LHCN-M2 (cell line): ENCODE measurements at places on chromosomes 13 and 19.

DNA sequence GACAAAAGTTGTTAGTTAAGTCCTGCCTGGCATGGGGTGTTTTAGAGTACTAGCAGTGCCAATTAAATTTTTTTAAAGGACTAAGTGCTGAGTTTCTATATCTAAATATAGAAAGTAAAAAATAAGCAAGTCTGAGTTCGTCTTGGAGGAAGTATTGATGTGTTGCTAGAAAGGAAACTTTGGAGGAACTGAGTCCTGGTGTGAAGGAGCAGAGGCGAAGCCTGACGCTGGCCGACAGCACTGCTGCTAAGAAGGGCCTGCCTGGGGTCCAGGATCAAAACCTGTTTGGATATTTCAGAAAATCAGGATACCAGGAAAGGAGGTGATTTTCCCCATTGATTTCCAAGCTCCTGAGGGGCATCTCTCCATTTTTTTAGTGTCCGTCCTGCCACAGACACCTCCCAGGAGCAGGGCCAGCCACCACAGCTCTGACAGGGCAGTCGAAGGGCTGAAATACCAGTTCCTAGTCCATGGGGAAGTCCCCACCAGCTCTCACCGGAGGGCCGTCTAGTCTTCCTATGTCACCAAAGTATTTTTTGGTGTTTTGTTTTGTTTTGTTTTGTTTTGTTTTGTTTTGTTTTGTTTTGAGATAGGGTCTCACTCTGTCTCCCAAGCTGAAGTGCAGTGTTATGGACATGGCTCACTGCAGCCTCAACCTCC, 38.2 kb upstream of the NPAS1 start:
- no peak for DNase-seq

DNA sequence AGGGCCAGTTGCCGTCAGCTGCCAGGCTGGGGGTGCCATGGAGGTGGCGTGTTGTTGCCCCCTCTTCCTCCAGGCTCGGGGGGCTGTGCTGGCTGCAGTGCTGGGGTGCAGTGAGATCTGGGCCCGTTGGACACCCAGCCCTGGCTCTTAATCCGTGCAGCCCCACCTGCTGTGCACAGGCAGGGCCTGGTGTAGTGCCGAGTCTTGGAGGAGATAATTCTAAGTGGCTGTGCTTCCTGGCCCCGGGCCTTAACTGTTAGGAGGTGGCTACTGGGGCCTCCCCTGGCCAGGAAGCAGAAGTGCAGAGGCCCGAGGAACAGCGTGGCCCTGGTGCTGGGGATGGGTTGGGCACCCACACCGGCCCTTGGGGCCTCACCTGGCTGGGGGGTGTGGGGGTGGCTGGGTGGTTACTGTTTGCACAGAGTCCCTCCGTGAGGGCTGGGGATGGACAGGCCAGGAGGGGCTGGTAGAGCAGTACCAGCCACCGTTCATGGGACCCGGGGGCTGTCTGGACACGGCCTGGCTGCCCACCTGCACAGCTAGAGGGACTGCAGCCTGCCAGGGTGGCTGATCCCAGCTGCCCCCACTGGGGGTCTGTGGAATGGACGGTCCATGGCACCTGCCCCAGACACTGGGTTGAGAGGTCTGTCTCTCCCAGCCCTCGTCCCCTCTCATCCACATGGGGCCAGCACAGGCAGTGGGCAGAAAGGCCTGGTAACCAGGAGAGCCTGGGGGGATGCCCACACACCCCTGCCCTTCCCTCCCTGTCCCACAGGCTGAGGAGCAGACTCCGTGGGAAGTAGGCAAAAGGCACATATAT, 3.3 kb downstream of the GPX4 start:
- DNase-seq: no peak

GRCh38 chr13:32407854-32408253, 20.1 kb downstream of the N4BP2L1 start:
- DNase-seq: no peak

GRCh38 chr13:47256618-47257017, 359.8 kb upstream of the HTR2A start:
- DNase-seq: peak; percentile 84

DNA sequence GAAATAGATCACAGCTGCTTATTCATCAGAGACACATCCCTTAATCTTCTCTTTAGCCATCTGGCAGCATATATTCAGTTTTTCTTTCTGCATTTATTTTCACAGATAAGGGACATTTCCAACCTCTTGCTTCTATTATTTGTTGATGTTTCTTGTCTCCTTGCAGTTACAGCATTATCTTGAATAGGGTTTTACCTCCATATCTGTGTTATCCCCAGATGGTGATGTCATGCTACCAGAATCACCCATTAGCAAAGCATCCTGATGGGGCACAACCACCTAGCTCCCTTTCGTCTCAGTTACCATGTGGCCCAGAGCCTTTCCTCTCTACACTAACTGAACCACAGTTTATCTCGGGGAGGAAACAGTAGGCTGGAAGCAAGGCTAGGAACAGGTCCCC, 483.9 kb downstream of the FOXO1 start:
- no peak for DNase-seq

- DNase-seq: no peak
These were observed 32.4 kb upstream of the OXGR1 start for GRCh38 chr13:97026531-97027161.

- no peak for DNase-seq
These were observed 67.1 kb upstream of the TSC22D1 start for GRCh38 chr13:44643256-44643655.

GRCh38 chr19:48203222-48203793, 32.8 kb downstream of the ZSWIM9 start:
- peak; percentile 18 for DNase-seq

- no peak for DNase-seq
These were observed 98.8 kb downstream of the KDM4B start for GRCh38 chr19:5067678-5068077.

DNA sequence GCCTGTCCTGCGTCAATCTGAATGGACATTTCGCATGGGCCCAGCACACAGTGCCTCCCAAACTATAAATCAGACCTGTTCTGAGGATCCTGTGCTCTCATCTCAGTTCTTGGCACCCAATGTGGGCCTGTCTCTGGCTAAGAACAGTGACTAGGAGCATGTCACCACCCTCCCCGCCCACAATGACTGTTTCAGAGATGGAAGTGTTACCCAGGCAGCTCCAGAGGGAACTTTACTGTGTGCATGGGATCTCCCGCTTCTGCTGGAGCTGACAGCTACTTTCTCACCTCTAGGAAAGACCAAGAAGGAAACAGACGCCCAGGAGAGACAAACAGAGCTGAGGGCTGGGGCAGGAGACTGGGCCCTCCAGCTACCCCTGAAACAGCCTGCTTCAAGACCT, 45.0 kb downstream of the KCTD15 start:
- no peak for DNase-seq

- DNase-seq: no peak
These were observed 31.1 kb downstream of the RDH8 start for GRCh38 chr19:10044390-10044789.

- DNase-seq: peak; percentile 29
These were observed 10.1 kb upstream of the SLC25A42 start for GRCh38 chr19:19053508-19054314.

GRCh38 chr13:101998129-101998528, 403.7 kb downstream of the FGF14 start:
- DNase-seq: no peak

DNA sequence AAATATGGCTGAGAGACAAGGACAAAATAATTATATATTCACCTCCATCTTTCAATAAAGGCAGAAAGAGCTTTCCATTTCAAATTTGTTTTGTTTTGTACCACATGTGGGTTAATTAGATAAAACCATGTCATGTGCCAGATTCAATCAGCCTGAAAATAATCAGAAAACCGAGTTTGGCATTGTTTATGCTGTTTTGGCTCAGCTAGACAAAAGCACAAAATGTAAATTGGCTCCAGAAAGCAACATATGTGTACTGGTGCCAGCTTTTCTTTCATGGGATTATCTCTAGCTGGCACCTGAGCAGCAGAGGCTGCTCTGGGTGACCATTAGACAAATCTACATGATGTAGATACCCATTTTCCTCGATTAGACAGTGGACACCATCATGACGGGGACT, 9.2 kb upstream of the DNAJC15 start:
- DNase-seq: no peak

DNA sequence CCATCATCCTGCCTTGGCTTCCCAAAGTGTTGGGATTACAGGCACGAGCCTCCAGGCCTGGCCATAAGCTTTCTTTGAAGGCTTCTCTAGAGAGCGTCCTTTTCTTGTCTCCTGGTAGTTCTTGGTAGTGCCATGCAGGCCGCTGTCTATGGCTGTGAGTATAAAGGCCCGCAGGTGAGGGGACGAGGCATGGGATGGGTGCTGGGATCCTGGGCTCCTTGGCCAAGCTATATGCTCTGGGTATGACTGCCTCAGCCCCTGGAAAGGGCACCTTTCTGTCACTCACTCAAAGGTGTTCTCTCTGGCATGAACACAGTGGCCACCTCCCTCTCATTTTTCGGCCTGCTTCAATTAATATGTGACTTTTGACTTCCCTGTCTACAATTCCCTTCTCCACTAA, 6.3 kb upstream of the ABCC4 start:
- DNase-seq: no peak

GRCh38 chr13:41970022-41970421, 9.1 kb upstream of the VWA8 start:
- DNase-seq: no peak

DNA sequence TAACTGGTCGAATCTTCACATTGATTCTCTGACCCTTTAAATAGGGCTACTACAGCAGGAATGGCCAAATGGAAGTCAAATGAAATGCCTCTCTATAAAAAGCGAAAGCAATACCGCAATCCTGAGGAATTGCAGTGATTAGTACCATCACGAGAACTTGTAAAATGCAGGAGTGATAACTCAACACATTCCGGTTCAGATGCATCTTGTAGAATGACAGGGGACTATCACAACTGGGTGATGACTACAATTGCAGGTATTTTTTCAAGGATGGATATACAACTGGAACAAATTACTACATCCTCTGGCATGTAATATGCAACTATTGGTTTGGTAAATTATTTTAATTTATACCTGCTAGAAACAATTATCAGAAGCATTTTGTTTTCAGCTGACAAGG, 140.4 kb downstream of the PCDH20 start:
- no peak for DNase-seq

GRCh38 chr13:23617551-23618024, 47.4 kb downstream of the TNFRSF19 start:
- DNase-seq: peak; percentile 68

DNA sequence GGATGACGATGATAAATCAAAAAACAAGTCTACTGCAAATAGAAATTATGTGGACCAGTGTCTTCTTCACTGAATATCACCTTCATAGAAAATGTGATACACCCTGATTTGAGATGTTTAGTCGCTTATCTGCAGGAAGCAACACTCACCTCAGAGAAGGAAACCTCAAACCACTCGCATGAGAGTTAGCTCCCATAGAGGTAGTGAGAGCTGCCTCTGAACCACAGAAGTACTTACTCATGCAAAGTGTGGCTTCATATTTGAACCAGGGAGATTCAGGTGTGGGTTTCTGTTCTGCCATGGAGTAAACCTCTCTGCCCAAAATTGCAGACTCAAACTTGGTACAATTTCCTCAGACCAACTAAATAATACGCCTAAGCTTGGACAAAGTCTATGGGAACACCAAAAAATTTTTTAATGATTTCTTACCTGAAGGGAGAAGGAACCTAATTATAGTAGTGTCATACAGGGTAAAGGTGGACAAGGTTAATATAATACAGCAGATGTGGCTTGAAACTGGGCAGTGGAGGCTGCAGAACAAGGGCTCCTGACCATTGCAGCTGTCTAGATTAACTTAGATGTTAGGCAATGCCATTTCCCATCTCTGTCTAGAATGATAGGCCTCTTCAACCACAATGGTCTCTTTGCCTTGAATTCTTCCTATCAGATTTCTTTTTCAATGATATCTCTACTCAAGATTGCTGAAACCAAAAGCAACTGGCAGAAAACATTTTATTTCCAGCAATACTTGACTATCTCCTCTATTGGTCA, 29.6 kb upstream of the RCBTB2 start:
- DNase-seq: peak; percentile 63

DNA sequence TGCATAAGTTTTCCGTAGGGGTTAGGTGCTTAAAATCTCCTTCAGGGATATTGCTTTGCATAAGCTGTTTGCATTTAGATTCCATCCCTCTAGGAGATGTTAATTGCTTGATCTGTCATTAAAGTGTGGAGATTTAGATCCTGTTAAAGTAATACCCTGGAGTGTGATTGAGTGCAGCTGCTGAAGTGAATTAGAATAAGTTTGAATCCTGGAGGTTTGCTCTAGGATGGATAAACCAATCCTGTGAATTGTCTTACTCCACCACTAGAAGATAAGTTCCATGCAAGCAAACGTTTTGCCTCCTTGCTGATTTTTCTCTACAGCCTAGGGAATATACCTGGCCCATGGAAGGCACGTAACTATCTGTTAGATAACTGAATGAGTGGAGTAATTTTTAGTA, 1487.2 kb upstream of the PRR20A start:
- no peak for DNase-seq

DNA sequence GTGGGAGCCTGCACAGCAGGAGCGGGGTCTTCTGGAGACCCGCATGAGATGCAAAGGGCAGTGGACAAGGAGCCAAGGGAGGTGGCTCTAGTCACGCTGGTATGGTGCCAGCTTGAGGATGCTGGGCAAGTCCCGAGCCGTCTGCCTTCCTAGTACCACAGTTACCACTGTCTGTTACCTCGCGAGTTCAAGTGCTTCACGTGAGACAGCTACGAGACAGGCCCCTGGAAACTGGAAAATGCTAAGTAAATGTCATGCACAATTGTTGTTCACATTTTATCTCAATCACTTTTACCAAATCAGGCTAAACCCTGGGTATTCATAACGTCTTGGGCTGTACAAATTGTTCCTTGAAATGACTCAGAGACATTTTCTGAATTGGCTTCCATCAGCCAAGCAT, 155.7 kb downstream of the TNFRSF19 start:
- peak; percentile 68 for DNase-seq

- DNase-seq: no peak
These were observed 818 bp upstream of the SLITRK1 start for GRCh38 chr13:83883061-83883523.
